ENCODE measurements at places on chromosomes 11 and 22.

DNA sequence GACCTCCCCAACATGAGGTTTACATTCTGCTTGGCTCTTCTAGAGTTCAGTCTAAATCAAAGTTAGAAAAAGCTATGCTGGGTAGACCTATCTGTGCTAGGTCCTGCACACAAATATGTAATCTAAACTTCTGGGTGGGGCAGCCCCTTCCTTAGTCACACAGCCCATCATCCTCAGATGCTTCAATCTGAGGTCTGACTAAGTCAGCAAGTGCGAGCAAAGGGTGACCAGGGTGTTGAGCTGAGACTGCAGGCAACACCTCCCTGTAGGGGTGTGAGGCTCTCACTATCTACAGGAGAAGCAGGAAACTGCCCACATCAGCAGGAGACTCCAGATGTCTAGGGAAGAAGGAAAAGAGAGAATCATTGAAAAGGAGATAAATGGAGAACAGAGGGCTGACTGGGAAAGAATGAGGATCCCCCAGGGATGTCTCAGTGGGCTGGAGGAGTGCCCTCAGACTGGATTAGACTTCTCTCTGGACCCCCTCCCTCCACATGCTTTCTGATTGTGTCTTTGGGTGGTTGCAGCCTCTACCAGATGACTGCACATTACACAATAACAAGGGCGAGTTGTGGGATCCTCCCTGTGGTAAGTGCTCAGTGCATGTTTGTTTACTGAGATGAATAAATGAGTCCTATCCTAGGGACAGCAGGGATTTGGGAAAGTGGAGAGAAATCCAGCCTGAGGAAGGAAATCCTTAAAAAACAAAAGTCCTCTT, 266.2 kb upstream of the PLET1 start:
- no peak for DNase-seq

GRCh38 chr22:43270314-43270908, 72.8 kb downstream of the SCUBE1 start:
- no peak for DNase-seq

DNA sequence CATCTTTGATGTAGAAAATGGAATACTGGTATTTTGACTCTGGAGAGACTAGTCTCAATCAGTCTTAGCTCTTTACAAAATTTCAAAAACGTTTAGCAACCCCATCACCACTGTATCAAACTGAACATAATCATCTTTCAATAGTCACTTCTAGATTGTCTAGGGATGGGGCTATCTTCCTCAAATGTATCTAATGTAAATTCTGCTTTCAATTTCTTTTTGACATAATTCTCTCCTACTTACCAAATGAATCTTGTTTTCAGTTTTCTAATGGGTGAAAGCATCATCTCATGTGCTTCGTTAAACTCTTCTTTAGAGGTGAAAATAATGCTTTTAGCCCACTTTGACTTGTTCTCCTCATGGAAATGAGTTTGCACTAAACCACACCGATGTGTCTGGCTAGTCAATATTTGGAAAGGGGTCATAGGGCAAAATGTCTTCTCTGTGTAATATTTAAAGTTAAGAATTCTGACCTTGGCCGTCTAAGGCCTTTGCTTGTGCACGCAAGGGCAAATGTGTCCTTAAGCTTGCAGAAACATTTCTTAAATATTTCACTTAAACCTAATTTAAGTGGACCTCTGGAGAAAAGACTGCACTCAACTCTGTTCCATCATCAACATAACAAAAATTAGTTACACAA, 5.2 kb downstream of the SIK3 start:
- no peak for DNase-seq

DNA sequence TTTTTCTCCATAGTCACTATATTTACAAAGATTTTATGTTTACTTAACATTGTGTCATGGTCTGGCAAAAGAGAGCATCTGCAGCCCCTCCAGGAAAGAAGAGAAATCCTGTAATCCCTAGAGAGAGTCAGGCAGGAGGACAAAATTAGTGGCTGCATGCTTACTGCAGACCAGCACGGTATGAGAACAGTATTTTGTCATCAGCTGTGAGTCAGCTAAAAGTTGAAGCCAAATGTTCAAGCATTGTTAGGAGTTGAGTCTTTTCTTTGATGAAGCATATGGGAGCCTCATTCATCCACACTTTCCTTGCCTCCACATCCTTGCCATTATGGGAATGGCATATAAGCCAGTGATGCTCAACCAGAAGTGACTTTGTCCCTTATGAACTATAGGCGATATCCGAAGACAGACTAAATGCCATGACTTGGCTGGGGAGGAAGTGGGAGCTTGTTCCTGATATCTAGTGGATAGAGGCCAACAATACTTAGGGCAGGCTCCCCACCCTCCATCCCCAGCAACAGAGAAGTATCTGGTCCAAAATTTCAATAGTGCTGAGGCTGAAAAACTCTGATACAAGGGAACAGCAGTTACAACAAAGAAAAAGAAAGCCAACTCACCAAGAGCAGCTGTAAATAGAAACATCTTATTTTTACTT, 112.0 kb upstream of the OR5AK2 start:
- no peak for DNase-seq

DNA sequence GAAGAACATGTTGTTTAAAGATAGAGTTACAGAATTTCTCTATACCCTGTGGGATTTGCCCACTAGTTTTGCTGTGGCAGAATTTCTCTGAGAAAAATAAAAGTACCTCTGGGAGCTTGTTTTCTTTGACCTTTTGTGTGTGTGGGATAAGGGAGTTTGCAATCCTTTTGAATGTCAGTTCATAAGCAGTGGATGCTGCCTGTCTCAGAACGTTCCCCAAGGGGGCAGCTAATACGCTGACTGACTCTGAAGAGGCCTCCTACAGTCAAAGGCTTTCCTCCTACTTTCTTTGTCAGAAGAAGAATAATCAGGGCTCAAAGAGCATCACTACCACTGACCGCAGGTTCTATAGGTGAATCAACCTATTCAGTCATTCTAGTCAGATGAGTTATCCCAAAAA, 140.6 kb downstream of the AASDHPPT start:
- DNase-seq, result no peak

GRCh38 chr11:33027233-33027632, 11.6 kb downstream of the DEPDC7 start:
- DNase-seq, result no peak

- DNase-seq, result no peak
Observed at GRCh38 chr22:29230972-29231875, 25.5 kb downstream of the EMID1 start.

DNA sequence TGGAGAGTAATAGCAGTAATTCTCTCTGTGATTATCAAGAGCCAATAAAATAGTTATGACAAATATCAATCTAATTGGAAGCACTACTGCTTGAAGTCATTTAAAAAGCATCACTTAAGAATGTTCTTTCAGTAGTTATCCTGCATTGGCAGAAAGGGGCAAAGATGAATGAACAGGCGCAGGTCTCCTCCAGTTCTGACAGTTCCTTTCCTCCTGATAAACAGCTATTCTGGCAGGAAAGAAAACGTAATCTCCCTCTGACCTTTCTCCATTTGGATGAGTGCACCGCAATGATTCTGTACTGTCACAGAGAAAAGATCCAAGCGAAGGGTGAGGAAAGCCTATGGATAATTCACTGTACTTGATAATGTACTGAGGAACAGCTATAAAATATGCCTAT, 521.5 kb downstream of the LRRC4C start:
- no peak for DNase-seq

DNA sequence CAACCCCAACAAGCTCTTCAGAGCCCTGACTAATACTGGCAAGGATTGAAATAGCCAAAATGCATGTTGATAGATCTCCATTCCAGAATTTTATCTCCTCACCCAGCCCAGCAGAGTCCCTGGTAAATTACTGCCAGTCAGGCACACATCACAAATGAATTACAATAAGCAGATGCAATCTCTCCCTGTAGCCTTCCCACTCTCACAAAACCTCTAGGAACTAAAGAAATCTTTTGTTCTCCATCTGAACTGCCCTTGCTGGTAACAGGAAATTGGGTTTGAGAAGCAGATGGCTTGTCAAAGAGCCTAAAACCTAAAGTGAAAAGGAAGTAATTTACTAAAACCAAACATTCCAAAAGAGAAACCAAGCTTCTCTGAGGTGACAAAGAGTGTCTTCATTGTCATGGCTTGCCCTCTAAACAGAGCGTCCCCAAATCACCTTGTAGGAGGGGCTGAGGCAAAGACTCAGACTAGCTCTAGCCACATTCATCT, 59.5 kb downstream of the FAM168A start:
- DNase-seq, result no peak

DNA sequence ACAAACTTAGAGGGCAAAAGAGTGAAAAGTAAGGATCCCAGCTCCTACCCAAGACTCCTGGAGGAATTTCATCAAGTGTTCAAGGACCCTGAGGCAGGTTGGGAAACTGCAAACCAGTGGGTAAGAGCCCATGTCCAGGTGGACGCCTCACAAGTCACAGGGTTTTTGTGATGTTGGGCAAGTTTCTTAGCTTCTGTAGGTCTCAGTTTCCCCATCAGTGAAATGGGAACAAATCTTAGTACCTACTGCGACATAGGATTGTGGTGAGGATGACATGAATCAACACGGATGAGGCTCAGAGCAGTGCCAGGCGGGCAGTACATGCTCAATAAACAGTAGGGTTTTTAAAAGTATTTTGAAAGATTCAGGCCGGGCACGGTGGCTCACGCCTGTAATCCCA, 17.3 kb upstream of the CDC42EP1 start:
- DNase-seq, result no peak

DNA sequence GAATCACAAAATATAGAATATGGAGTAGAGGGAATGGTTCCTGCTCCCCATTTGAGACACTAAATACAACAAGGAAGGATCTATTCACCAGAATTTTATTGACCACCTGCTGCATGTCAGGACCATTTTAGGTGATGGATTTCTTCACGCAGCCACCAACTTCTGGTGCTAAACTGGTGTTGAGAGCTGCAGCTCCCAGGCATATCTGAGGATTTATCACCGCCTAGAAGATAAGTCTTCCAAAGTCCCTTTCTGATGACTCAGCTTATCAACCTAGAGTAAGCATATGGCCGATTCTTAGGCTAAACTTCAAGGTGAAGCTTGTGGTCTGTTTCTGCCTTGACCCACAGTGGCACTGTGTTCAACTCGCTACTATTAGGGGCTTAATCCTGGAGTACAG, 6.7 kb downstream of the DDI1 start:
- no peak for DNase-seq

DNA sequence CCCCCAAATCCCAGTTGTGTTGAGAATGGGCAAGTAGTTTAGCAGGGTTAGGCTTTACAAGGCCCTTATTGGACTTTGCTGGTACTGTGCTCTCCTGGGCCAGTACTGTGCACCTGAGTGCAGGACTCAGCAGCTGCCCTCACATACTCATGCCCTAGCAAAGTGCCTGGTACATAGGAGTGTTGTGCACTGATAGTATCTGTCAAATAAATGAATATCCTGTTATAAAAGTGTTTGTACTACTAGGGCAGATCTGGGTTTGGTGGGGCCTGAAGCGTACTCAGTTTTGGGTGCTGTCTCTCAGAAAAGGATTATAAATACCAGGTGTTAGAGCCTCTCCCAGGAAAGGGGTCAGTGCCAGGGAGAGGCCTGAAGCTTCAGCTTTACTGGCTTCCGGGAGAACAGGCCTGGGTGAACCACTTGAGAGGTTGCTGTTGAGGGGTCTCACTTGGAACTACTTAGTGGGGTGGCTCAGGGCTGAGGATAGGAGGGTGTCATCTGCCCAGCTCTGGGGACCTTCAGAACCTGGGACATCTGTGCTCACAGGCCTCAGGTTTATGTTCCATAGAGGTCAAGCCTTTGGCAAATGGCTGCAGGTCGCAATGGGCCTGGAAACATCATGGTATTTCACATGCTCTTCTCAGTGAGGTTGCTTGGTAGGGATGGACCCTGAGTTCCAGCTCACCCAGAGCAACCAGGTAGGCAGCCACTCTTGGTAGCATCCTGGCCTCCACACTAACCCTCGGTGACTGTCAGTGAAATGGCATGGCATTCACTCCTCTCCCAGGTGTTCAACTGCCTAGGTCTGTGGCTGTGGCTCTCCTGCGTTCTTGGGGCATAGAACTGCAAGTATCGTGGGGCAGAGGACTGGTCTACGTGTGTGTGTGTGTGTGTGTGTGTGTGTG, 106.1 kb downstream of the ZBTB16 start:
- DNase-seq, result no peak

- DNase-seq, result no peak
Observed at GRCh38 chr11:17098038-17098437, 20.6 kb upstream of the RPS13 start.

Data from stimulated activated CD4-positive, alpha-beta T cell treated with anti-CD3 and anti-CD28 coated beads, Interleukin-1b, Interleukin-23, amount 100 ng/mL, for 24 hours (primary cell).